ENCODE measurements at places on chromosomes 2 and 18. TPM values are rescaled to one million over a fixed set of nuclear protein-coding genes. Genes with fewer than 3 reads are reported as not detected.
A peak's percentile ranks its signal among the peaks of the same experiment; 100 is the strongest.

DNA sequence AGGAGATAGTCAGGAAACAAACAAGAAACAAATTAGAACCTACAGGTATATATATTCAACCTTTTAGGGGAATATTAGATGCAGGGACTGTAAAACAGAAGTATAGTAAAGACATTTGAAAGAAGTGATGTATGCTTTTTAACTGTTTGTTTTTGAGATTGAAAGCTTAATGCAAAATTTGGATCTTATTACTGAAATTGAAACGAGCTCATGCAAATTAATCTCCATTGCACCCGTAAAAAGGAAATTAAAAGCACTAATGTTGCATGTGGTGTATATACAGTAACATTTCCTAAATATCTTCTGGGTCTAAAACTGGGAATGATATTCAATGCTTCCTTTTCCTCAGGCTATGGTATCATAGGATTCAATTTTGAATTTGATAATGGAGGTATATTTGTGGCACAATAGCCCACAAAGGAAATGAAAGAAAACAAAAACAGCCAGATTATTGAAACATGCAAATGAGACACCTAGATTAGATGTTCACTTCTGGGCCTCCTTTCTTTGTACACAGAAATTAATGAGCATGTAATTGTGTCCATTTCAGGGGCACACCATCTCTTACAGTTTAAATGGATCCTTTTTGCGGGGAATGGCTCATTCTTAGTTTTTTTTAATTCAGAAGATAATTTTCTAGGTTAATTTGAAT is 1.6 kb upstream of the ELOA2 start:
- DNase-seq: no peak
- no peak overlapping the region for H3K27ac ChIP-seq
- no peaks in the 10 kb centered on the region for H3K4me1 ChIP-seq
- H3K4me3 ChIP-seq: no peak overlapping the region
- no peaks in the 10 kb centered on the region for H3K36me3 ChIP-seq

DNA sequence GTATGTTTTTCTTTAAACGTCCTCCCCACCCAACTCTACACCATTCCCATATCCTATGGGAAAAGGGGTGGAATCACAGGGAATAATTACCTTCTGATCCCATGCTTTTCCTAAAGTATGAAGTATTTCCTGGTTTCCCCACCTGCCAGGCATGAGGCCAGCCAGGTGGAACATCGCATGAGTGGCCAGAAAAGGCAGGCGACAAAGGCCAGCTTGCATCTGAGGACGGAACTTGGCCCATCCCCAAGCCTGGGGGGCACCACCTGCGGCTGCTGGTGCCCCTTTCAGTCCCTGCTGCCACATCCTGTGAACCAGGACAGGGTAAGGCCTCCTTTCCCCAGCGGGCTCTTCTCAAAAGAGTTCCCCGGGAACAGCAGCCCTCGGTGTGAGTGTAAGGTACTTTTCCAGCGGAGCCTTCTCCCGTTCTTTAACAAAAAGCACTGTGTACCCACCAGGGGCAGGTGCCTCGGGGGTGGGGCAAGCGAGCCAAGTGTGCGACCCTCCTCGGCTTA is 1.2 kb upstream of the ERFE start:
- no peak for DNase-seq
- no peak overlapping the region for H3K4me3 ChIP-seq
- no peak overlapping the region for H3K27ac ChIP-seq
- H3K27me3 ChIP-seq: no peaks in the 10 kb centered on the region
- H3K36me3 ChIP-seq: no peaks in the 10 kb centered on the region

DNA sequence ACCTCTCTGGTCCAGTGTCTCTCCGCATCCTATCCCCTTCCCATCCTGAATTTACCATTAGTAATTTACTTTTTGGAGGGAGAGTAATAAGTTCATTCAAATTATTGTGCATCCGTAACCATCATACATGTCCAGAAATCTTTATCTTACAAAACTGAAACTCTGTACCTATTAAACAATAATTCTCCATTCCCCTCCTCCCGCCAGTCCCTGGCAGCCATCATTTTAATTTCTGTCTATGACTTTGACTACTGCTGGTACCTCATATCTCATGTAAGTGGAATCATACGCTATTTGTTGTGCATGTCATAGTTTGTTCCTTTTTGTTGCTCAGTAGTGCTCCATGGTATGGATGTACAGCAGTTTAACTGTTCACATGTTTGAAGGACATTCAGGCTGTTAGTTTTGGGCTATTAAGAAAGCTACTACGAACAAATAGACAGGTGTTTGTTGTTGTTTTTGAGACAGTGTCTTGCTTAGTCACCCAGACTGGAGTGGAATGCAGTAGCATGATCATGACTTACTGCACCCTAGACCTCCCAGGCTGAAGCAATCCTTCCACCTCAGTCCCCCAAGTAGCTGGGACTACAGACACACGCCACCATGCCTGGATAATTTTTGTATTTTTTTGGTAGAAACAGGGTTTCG is 2.0 kb downstream of the LIMS1 start:
- no peaks in the 10 kb centered on the region for H3K27me3 ChIP-seq
- no peak overlapping the region for H3K27ac ChIP-seq
- H3K4me3 ChIP-seq: peak overlapping the region; percentile 92
- H3K36me3 ChIP-seq: no peaks in the 10 kb centered on the region
- peaks cover 26% of the 10 kb centered on the region for H3K4me1 ChIP-seq

DNA sequence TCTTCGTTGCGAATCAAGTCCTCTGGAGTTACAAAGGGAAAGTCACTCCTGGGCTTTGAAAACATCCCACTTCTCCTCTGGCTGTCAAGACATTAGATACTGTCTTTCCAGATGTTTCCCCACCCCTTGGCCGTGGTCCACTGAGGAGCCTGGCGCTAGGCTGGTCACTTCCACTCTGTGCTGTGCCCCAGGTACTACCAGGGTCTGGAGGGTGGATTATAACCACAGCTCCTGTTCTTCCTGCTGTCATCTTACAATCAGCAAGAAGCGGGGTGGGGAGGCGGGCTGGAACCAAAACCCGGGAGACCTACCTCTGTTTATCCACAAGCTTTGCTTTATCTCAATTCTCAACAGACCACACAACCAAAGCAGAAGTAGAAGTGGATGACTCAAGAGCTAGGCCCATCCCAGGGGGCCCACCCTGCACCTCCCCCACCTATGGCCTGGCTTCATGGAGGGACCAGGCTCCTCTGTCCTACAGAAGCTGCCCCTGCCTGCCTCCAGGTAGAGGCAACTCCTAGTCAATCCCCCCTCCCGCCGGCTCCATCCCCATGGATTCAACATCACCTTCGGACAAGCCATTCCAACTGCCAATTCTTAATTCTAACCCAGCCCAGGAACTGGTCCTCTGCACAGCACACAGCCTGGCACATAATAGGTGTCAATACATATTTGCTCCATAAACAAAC is 17.8 kb downstream of the SMAD7 start:
- H3K27me3 ChIP-seq: no peaks in the 10 kb centered on the region
- peaks cover 93% of the 10 kb centered on the region for H3K4me1 ChIP-seq
- H3K36me3 ChIP-seq: peaks cover 4% of the 10 kb centered on the region
- H3K4me3 ChIP-seq: peak overlapping the region; percentile 80
- H3K27ac ChIP-seq: peak overlapping the region; percentile 93

DNA sequence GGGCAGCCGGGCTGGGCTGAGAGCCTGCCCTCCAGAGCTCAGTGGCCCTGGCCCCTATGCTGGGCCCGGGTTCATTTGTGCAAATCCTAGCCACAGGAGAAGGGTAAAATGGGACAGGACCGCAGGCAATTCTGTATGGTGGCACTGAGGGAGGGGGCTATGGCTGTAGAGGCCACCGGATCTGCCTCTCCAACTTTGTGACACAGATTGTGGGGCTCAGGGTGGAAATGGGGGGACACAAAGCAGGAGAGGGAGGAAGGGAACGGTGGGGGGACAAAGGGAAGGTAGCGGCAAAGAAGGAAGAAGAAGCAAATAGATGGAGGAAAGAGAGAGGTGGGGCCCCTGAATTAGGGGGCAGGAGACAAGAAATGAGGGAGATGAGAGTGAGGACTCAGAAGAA is 201.1 kb downstream of the SMAD2 start:
- no peak overlapping the region for H3K4me3 ChIP-seq
- no peak overlapping the region for H3K27ac ChIP-seq
- H3K27me3 ChIP-seq: peaks cover 8% of the 10 kb centered on the region
- no peaks in the 10 kb centered on the region for H3K4me1 ChIP-seq
- DNase-seq: no peak
- H3K36me3 ChIP-seq: no peaks in the 10 kb centered on the region

GRCh38 chr2:68110102-68110501 is 47.3 kb upstream of the C1D start:
- peaks cover 2% of the 10 kb centered on the region for H3K27me3 ChIP-seq
- peaks cover 14% of the 10 kb centered on the region for H3K36me3 ChIP-seq
- no peak overlapping the region for H3K4me3 ChIP-seq

DNA sequence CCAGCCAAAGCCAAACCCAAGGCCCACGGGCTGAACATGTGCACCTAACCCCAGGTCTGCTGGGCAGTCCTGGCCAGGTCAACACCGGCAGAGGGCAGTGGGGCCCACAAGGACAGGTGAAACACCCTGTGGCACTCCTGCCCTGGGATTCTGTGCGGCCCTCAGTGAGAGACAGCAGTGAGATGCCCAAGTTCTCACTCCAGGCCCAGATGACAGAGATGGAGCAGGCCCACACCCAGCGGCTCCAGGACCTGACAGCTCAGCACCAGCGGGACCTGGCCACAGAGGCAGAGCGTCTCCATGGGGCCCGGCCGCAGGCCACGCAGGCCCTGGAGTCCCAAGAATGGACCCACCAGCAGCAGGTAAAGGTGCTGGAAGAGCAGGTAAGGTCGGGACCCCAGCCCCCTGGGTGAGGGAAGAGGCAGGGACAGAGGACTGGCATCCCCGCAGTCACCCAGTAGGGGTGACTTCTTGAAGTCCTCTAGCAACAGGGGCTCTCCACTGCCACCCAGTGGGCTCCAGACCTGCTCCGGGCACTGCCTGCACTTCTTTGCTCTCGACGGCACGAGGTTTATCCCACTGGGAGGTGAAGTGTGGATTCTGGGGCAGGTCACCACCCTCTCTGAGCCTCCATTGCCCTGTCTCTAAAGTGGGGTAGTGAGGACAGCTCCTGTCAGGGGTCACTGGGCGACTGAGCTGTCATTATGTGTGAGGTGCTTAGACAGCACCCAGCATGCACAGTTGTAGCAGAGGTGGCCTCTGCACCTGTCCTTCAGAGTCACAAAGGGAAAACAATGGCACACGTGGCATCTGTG is 8.8 kb upstream of the SNED1 start:
- H3K4me3 ChIP-seq: no peak overlapping the region
- H3K27me3 ChIP-seq: no peaks in the 10 kb centered on the region
- no peak overlapping the region for H3K27ac ChIP-seq
- no peaks in the 10 kb centered on the region for H3K4me1 ChIP-seq
- no peaks in the 10 kb centered on the region for H3K36me3 ChIP-seq

- peaks cover 17% of the 10 kb centered on the region for H3K4me1 ChIP-seq
- H3K36me3 ChIP-seq: no peaks in the 10 kb centered on the region
- no peak overlapping the region for H3K4me3 ChIP-seq
- H3K27me3 ChIP-seq: peaks cover 7% of the 10 kb centered on the region
- DNase-seq: no peak
- H3K27ac ChIP-seq: no peak overlapping the region
Observed at GRCh38 chr2:201784563-201784962, 3.8 kb upstream of the ALS2 start.

Gene MRO
- not detected for total RNA-seq

Gene LYG2
- not detected for total RNA-seq

Gene DAPL1
- total RNA-seq: not detected

Data from natural killer cell treated with Interleukin-12 subunit alpha and Interleukin-12 subunit beta and Interleukin-15 and Interleukin-18, amount 100 ng/mL, for 72 hours (primary cell).